ENCODE measurements at places on chromosomes 4 and X.

- no peak for DNase-seq
Measured at GRCh38 chrX:37701588-37701987, 16.0 kb downstream of the XK start.

DNA sequence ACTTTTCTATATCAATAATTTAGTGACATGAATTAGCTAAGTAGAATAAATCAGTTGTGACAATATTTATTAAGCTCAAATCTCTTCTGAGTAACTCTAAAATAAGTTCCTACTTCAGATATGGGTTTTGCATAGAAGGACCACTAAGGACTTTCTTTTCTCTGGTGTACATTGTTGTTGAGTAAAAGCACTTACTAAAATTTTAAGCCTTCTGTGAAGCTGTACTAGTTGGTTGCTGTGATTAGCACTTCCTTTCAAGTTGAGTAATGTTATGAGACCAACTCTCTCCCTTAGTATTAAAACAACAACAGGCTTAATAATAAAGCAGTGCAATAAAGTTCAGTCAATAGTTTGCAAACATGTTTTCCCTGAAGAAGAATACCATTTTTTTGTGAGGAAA is 667.4 kb upstream of the NDST4 start:
- no peak for DNase-seq

- no peak for DNase-seq
Measured at GRCh38 chrX:72045552-72046277, 86.0 kb downstream of the RTL5 start.

DNA sequence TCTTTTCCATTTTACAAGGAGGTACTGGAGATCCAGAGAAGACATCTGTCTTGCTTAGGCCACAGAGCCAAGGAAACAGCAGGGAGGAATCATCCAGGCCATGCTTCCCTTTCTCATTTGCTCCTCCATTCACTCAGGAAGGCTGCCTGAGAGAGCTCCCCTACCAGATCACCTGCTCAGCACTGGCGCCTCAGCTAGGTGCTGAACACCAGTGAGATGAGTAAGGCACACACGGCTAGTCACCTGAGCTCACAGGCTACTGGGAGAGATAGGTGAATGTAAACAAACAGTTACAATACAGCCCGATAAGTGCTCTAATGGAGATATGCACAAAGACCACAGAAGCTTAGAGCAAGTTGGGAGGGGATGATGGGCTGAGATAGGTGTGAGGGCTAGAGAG is 149.8 kb upstream of the ARHGEF9 start:
- DNase-seq, result no peak

DNA sequence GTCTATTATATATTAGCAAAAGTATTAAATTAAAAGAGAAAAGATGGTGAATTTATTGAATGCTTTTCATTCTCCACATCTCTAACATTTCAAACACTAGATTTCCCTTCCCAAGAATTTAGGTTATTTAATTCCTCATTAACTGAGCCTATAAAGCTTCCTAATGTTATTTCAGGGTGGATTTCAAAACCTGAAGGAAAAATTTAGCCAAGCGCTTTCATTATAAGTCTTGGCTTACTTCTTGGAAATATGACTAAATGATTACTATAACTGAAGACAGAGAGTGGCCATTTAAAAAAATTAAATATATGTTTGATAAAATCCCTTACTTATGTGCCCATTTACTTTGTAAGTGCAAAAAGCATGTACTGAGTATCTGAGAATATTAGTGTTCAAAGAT is 141.8 kb upstream of the ARSJ start:
- DNase-seq, result no peak

Measured in stimulated activated CD8-positive, alpha-beta memory T cell treated with anti-CD3 and anti-CD28 coated beads, Interleukin-15, amount 100 ng/mL, for 4 hours (primary cell).